Left renal pelvis (tissue), 4 donors: ENCODE measurements at places on chromosomes 4 and X. TPM values are rescaled to one million over a fixed set of nuclear protein-coding genes. Genes with fewer than 3 reads are reported as not detected.

Gene MAGEC1
- not detected for polyA plus RNA-seq

Gene CTAG1B
- not detected for polyA plus RNA-seq

Gene NMU
- polyA plus RNA-seq = 10.5 TPM

Gene SLITRK4
- polyA plus RNA-seq = 16.3 TPM

Gene MAGEH1
- polyA plus RNA-seq = 92.9 TPM
